ENCODE measurements at places on chromosomes 4 and X.

DNA sequence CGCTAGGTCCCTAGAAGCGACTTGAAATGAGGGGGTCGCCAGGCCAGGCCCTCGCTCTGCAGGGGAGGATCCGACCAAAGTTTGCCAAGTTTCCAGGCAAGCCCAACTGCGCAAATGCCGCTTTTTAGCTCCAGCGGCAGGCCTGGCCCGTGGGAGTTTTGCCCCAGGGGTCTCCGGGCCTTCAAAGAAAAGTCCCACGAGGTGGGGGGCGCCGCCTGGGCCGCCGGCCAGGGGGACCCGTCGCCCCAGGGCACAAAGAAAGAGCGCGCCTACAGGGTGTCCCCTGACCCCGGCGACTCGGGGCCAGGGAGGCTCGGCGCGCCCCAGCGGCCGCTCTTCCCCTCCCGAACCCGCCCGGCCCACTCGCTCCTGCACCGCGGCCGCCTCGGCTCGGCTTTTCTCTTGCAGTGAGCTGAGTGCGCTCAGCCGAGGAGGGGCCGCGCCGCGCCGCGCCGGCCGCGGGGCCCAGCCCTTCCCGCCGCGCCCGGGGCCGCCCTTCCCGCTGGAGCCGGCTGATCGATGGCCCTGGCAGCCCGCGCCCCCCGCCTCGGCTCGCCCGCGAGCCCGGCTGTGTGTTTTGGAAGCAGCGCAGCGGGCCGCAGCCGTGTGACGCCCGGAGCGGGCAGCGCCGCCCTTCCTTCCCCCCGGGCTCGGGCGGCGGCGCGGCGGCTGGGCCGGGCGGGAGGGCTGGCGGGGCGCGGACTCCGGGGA is 754 bp upstream of the KLF3 start:
- peak; percentile 69 for DNase-seq

DNA sequence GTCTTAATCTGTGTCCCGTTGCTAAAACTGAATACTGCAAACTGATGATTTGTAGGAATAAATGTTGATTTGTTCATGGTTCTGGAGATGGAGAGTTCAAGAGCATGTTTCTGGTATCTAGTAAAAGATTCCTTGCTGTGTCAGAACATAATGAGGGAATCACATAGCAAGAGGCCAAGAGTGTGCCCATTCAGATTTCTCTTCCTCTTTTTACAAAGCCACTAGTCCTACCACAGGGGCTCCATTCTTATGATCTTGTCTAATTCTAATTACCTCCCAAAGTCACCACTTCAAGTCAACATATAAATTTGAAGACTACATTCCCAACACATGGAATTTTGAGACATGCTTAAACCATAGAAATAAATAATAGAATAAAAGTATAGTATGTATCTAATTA is 608.8 kb upstream of the EPHA5 start:
- no peak for DNase-seq

DNA sequence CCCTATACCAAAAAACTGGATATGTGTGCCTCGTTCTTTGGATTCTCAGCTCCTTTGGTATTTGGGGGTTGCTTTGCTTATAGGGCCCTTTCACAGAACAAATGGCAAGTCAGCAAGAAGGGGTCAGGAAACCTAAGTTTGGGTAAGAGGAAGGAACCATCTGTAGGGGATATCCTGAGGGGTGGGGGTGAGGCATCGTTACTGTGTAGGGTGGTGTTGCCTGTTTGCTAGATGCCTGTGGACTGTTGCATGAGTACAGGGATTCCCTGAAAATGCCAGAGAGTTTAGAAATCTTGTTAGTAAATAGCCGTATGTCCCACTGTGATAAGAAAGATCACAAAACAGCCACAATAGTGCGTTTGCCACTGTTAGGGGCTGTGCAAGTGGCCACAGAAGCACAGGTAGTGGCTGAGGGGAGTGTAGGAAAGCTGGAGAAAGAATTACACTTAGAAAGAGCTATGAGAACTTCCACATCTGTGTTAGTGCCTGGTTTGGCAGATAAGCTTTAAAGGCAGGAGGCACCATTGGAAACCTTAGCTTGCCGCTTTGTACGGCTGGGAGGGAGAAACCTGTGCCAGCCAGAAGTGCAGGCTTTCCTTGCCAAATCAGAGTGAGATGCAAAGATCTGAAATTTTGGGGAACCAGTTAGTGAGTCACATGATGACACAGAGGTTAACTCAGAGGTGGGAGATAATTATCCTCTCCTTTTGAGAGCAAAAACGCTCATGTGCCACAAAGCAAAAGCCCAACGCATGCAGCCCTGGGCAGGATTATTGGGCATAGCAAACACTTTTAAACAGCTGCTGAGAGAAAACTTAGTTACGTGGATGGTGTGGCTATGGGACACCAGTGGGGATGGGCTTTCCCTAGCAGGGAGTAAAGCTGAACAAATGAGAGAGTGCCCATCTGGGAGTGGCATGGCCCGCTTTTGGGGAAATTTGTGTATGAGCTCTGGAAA is 343.7 kb downstream of the ARAP2 start:
- no peak for DNase-seq

DNA sequence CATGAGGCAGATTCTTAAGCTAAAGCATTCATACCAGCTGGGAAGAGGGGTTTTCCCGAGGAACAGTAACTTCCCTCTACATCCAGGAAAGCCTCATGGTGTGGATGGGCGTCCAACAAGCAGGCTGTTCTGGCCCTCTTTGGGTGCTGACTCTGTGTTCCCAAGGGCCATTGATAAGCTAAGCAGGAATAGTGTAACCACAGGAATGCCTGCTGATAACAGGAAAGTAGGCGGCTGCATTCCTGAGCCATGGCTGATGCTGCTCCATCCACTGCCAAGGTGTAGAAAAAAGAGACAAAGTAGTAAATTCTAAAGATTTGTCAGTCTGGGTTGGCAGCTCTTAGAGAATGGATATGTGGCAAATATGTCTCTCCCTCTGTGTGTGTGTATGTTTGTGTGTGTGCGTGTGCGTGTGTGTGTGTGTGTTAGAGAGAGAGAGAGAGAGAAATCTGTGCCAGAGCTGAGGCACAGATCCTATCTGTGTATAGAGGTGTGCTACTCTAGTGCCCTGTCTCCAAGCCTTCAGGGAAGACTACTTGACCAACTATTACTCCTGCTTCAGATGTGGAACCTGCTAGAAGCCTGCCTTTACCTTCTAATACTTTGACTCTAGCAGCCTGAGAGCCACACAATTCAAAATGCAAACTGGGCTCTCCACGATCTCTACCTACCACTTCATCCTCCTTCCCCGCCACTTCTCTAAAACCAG is 353.1 kb upstream of the NR3C2 start:
- DNase-seq = no peak

- peak; percentile 11 for DNase-seq
Measured at GRCh38 chrX:18649498-18649951, 22.4 kb downstream of the RS1 start.

DNA sequence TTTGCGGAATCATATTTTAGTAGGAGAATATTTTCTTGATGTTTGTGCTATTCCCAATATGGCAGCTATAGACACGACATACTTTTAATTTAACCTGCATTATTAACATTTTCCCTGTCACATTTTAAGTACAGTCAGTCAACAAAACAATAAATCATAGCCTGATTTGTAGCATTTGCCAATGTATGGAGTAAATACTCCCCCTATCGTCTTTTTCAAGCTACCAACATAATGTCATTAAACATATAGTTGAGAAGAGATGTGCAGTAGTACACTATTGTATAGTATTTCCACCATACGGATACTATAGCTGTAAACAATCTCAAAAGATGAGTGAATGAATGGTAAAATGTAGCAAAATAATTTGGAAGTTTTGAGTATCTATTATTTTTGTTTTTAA is 303.7 kb upstream of the MAGEB2 start:
- no peak for DNase-seq

- DNase-seq = no peak
Measured at GRCh38 chr4:76339364-76339763, 32.8 kb downstream of the STBD1 start.

DNA sequence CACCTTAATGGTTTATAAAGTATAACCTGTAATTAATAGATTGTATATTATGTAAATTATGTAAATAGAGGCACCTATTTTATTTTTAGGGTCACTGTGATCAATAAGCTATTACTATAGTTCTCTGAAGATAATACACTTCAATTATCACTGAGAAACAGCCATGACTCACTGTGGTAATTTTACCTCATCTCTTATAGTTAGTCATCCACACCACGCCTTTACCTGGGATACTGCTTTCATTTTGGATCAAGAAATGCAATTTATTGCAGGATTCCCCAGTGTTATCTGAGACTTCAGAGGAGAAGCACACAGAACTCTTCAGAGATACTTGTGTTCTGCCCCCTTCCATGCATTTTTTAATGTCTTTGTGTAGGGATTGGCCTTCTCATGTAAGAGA is 348.1 kb upstream of the ATOH1 start:
- no peak for DNase-seq

DNA sequence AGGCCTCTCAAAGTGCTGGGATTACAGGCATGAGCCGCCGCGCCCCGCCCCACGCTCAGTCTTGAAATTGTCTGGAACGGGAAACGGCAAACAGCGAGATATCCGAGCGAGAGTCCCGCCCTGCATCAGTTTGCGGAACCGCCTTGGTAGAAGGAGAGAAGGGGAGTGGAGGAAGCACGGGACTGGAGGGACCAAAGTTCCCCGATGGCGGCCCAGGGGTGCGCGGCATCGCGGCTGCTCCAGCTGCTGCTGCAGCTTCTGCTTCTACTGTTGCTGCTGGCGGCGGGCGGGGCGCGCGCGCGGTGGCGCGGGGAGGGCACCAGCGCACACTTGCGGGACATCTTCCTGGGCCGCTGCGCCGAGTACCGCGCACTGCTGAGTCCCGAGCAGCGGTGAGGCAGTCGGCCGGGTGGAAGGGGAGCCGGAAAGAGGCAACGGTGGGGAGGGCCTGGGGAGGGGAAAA is at the start of gene BST1:
Gene BST1, plus strand, starts transcription at position 125 of the 463 bp plus-strand sequence. Its CDS starts 80 bp downstream, at position 205.
- peak; percentile 57 for DNase-seq

- no peak for DNase-seq
Measured at GRCh38 chr4:125013891-125014290, 300.9 kb upstream of the FAT4 start.

DNA sequence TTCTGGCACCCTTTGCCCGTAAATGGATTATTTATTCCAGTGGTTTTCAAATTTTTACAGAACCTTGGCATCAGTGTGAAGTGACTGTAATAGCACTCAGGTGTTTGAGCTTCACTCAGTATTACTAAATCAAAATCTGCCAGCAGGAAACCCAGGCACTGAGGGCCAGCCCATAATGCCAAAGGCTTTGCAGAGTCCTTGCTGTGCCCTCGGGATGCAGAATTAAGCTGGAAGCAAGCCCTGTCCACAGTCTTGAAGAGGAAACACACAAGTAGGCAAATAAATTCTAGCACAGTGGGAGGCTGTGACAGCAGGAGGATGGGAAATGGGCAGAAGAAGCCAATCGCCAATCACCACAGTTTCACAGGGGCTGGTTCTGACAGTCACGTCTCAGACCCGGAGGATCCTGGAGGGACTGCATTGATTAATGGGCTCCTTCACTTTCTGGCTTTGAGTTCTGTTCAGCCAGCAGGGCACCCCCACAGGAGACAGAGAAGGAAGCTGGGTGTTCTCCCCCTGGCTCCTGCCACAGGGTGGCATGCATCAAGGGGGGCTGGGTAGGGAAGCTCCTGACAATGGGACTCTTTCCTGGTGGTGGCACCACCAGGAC is 138.8 kb downstream of the MTNR1A start:
- no peak for DNase-seq

GRCh38 chr4:2091990-2092668 is 33.0 kb downstream of the NAT8L start:
- no peak for DNase-seq

- DNase-seq = no peak
Measured at GRCh38 chr4:36747277-36748129, 466.1 kb downstream of the DTHD1 start.

GRCh38 chrX:25005382-25006185 is 10.2 kb downstream of the ARX start:
- DNase-seq = no peak

- DNase-seq = no peak
Measured at GRCh38 chr4:70120323-70120722, 33.7 kb upstream of the PRR27 start.

DNA sequence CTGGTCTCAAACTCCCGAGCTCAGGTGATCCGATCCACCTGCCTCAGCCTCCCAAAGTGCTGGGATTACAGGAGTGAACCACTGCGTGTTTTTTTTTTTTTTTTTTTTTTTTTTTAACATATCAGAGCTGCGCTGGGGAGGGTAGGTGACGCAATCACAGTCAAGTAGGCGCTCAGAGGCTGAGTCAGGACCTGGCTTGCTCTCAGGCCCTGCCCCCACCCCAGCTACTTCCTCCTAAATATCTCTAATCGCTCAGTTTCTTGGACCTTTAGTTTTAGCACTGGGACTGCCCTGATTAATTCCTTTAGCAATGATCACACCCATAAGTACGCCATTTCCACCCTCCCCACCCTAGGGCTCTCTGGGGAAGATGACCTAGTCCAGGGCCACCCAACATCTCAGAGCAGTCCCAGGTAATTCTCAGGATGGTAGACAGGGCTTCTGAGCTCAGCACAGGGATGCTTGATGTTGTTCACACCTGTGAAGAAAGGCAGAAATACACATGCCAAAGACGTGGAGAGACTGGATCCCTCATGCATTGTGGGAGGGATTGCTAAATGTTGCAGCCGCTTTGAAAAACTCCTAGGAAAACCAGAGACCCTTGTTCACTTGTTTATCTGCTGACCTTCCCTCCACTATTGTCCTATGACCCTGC is 50.2 kb downstream of the DDX3X start:
- no peak for DNase-seq

DNA sequence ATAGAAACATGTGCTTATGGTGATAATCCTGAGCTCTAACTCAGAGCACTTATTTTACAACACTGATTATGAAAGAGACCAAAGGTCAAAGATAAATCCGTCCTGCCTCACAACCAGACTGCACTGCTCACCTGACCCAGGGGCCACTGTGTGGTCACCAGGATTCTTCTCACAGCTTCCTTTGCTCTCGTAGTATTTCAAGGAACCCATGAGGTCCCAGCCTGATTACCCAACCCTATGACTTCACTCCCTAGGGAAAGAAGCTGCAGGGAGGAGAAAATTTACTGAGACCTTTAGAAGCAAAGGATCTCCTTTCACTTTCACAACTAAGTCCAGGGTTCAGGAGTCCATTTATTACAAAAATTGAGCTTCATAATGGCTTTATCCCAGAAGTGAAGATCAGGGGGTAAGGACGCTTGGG is 9.6 kb downstream of the SLC25A5 start:
- DNase-seq = no peak

- DNase-seq = no peak
Measured at GRCh38 chr4:14669371-14669770, 332.9 kb upstream of the CPEB2 start.

DNA sequence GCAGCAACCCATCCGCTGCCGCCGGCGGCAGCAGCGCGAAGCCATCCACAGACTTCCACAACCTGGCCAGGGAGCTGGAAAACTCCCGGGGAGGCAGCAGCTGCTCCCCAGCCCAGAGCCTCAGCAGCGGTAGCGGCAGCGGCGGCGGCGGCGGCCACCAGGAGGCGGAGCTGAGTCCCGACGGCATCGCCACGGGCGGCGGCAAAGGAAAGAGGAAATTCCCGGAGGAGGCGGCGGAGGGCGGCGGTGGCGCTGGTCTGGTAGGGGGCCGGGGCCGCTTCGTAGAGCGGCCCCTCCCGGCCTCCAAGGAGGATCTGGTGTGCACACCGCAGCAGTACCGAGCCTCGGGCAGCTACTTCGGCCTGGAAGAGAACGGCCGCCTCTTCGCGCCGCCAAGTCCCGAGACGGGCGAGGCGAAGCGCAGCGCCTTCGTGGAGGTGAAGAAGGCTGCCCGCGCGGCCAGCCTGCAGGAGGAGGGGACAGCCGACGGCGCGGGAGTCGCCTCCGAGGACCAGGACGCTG is 4.9 kb downstream of the PRDM8 start:
- no peak for DNase-seq

- DNase-seq = no peak
Measured at GRCh38 chr4:123417813-123418212, 21.2 kb downstream of the SPRY1 start.

- peak; percentile 53 for DNase-seq
Measured at GRCh38 chrX:75522565-75523431, at the start of gene ZDHHC15. Gene ZDHHC15 (minus strand): TSS chrX:75523037. CDS start chrX:75523024, 13 bp downstream.

All from left kidney (tissue), 8 donors.